Right cardiac atrium (tissue), 5 donors: ENCODE measurements at places on chromosomes 11 and 22. TPM values are rescaled to one million over a fixed set of nuclear protein-coding genes. Genes with fewer than 3 reads are reported as not detected.

Gene TBRG1
- 28.6 TPM for total RNA-seq

Gene OR5D14
- not detected for total RNA-seq

Gene CCDC15
- 0.47 TPM for total RNA-seq

Gene KDM4D
- total RNA-seq, result 1.1 TPM

Gene BTBD18
- not detected for total RNA-seq

Gene CCDC73
- total RNA-seq, result not detected

Gene RIMBP3B
- total RNA-seq, result 0.06 TPM

Gene CCND1
- 149 TPM for total RNA-seq

Gene PRSS23
- 79.9 TPM for total RNA-seq

Gene C11orf42
- not detected for total RNA-seq

Gene ART1
- total RNA-seq, result not detected

Gene CHADL
- total RNA-seq, result 15.5 TPM

Gene UBQLN3
- not detected for total RNA-seq

Gene GVQW3
- total RNA-seq, result 2.3 TPM

Gene FOXRED2
- 8.2 TPM for total RNA-seq
